Suprapubic skin (tissue), 4 donors: ENCODE measurements at places on chromosomes 4 and X. TPM values are rescaled to one million over a fixed set of nuclear protein-coding genes. Genes with fewer than 3 reads are reported as not detected.

- DNase-seq: no peak
- H3K27me3 ChIP-seq: no peaks in the 10 kb centered on the region
- H3K36me3 ChIP-seq: no peaks in the 10 kb centered on the region
- no peaks in the 10 kb centered on the region for H3K4me1 ChIP-seq
Measured at GRCh38 chrX:71111921-71112431, 599 bp upstream of the IL2RG start.

- no peak overlapping the region for H3K4me3 ChIP-seq
- no peaks in the 10 kb centered on the region for H3K4me1 ChIP-seq
- H3K36me3 ChIP-seq: no peaks in the 10 kb centered on the region
- no peak overlapping the region for H3K27ac ChIP-seq
Measured at GRCh38 chr4:22607382-22607781, 85.4 kb upstream of the GBA3 start.

DNA sequence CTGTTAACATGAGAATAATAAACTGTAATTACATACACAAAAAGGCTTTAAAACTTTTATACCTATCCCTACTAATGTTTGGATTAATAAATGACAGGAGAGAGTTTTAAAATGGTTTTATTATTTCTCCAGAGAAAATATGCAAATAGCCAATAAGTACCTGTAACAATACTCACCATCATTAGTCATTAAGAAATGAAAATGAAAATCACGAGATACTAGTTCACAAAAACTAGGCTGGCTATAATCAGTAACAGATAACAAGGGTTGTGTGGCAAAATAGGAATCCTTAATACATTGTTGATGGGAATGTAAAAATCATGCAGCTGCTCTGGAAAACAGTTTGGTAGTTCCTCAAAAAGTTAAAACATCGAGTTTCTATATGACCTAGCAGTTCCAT lies 25.2 kb upstream of the AP1AR start:
- no peaks in the 10 kb centered on the region for H3K4me1 ChIP-seq
- no peak overlapping the region for H3K27ac ChIP-seq
- no peak overlapping the region for H3K4me3 ChIP-seq
- DNase-seq: no peak

MAMLD1 gene
- total RNA-seq: 2.8 TPM

CD38 gene
- total RNA-seq: 0.38 TPM

DNA sequence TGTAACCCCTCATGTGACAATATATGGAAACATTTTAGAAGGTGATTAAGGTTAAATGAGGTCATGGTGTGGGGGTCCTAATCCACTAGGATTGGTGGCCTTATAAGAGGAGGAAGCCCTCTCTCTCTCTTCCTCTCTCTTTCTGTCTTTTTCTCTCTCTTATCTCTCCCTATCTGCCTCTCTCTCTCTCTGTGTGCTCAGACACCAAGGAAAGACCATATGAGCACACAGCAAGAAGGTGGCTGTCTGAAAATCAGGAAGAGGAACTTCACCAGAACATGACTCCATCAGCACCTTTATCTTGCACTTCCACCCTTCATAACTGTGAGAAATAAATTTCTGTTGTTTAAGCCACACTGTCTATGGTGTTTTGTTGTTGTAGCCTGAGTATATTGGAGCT lies 1472.2 kb downstream of the PCDH7 start:
- no peak for DNase-seq
- H3K27me3 ChIP-seq: no peaks in the 10 kb centered on the region
- H3K4me1 ChIP-seq: no peaks in the 10 kb centered on the region
- H3K27ac ChIP-seq: no peak overlapping the region
- H3K4me3 ChIP-seq: no peak overlapping the region

COL25A1 gene
- 0.30 TPM for total RNA-seq

STATH gene
- total RNA-seq: not detected

ADH7 gene
- 0.24 TPM for total RNA-seq

C4orf36 gene
- total RNA-seq: not detected

DNA sequence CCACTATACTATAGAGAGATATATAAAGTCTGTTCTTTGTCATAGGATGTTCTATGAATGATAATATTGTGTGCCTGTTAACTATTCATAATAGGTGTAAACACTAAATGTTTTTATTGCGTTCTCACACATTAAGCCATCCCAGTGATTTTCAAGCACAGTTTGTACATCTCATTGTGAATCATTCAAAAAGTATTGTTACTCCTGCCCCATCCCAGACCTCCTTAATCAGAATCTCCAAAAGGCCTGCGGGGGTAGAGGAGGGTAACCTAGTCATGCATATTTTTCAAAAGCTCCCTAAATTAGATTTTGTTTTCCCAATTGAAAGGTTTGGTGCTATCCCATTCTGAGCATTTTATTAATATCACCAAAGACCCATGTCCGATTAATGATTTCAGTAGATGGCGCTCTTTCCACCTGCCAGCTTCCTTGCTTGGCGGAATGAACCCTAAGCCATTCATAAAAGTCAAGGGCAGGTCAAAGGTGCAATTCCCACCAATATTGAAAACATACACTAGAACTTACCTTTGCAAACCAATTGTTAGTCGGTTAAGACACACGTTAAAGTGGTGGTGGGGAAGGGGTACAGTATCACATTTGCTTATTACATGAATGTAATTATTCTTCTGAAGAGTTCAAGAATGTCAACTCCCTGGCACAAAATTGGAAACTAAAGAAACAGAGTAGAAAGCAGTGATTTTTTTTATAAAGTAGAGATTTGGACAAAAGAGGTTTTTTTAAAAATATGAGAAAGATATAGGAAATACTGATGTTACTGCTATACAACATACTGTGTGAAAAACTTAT lies 5.8 kb upstream of the TET2 start:
- DNase-seq: no peak
- H3K4me3 ChIP-seq: no peak overlapping the region
- H3K27me3 ChIP-seq: no peaks in the 10 kb centered on the region
- H3K4me1 ChIP-seq: peaks cover 6% of the 10 kb centered on the region
- no peaks in the 10 kb centered on the region for H3K36me3 ChIP-seq

- no peak overlapping the region for H3K4me3 ChIP-seq
- H3K36me3 ChIP-seq: no peaks in the 10 kb centered on the region
- H3K4me1 ChIP-seq: peaks cover 7% of the 10 kb centered on the region
- no peaks in the 10 kb centered on the region for H3K27me3 ChIP-seq
Measured at GRCh38 chr4:30840571-30840970, 120.4 kb downstream of the PCDH7 start.

DNA sequence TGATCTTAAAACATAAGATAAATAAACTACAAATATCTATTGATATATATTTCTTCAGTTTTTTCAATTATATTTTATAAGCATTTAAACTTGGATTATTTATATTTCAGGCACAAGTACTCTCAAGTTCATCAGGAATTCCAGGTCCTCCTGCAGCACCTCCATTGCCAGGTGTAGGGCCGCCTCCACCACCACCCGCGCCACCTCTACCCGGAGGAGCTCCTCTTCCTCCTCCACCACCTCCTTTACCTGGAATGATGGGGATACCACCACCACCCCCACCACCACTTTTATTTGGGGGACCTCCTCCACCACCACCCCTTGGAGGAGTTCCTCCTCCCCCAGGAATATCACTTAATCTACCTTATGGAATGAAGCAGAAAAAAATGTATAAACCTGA lies 74.0 kb downstream of the RPA4 start:
- peaks cover 18% of the 10 kb centered on the region for H3K36me3 ChIP-seq
- H3K27ac ChIP-seq: no peak overlapping the region
- H3K4me1 ChIP-seq: no peaks in the 10 kb centered on the region
- no peak overlapping the region for H3K4me3 ChIP-seq

GRCh38 chrX:136219893-136220292 lies 31.3 kb downstream of the MAP7D3 start:
- H3K36me3 ChIP-seq: peaks cover 35% of the 10 kb centered on the region
- H3K27ac ChIP-seq: no peak overlapping the region
- DNase-seq: no peak
- H3K4me1 ChIP-seq: no peaks in the 10 kb centered on the region
- no peaks in the 10 kb centered on the region for H3K27me3 ChIP-seq

DNA sequence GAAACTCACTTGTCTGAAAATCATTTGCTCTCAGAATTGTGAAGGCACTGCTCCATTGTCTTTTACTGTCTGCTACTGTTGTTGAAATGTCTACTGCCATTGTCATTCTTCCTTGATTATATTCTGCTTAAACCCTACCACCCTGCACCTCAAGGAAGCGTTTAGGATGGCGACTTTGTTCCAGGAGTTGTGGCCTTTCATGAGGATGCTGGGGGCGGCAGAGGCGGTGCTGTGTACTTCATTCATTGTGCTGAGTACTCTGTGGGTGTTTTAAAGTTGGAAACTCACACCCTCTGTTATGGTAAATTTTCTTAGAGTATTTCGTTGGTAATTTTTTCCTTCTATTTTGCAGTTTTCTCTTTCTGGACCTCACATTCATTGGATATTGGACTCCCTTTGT lies 258.9 kb downstream of the TENM3 start:
- H3K27ac ChIP-seq: no peak overlapping the region
- no peaks in the 10 kb centered on the region for H3K27me3 ChIP-seq
- no peak overlapping the region for H3K4me3 ChIP-seq
- no peak for DNase-seq
- no peaks in the 10 kb centered on the region for H3K36me3 ChIP-seq

DNA sequence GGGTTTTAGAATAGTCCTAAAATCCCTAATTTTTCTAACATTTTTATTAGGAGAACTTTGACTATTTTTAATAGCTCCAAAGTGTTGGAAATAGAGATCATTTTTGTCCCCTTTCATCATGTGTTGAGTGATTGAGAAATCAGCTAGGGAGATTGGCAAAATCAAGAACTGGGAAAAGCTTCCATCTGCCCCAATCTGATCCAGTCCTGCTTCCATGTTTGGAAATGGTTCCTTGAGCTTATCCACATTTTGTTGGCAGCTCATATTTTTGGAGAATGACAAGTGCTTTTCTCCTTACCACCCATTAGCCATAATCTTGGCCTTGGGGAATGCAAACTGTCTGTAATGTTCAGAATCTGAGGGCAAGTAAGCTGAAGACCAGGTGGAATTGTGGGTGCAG lies 73.9 kb downstream of the SYNPO2 start:
- H3K36me3 ChIP-seq: no peaks in the 10 kb centered on the region
- H3K27ac ChIP-seq: no peak overlapping the region
- peaks cover 9% of the 10 kb centered on the region for H3K4me1 ChIP-seq
- no peak for DNase-seq

GRCh38 chr4:54513204-54513603 lies 144.6 kb upstream of the KIT start:
- H3K4me3 ChIP-seq: no peak overlapping the region
- no peak for DNase-seq
- no peaks in the 10 kb centered on the region for H3K27me3 ChIP-seq
- H3K27ac ChIP-seq: no peak overlapping the region
- H3K4me1 ChIP-seq: peaks cover 35% of the 10 kb centered on the region
- no peaks in the 10 kb centered on the region for H3K36me3 ChIP-seq

DNA sequence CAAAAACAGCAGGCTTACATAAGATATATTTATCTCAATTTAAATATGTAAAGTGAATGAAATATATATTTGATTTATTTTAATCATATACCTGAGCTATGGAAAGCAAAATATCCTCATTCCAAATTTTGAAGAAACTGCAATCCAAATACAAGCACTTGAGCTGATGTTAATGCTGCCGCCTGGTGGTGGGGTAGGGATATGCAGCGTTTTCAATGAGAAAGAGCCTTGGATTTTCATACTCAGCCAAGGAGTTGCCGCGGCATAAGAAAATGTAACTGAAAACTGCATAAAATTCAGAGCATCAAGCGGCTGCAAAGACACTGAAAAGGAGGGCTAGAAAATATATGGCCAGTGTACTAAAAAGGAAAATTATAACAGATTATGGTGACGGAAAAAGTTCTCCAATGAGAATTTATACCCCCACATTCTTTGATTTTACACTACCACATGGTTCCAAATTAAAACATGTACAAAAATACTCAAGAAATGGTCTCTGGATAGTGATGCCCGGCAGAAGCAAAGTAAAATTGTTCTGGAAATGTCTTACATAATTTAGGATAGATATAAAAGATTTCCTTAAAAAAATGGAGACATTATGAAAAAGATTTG lies 660.3 kb upstream of the PITX2 start:
- no peaks in the 10 kb centered on the region for H3K4me1 ChIP-seq
- H3K4me3 ChIP-seq: no peak overlapping the region
- no peaks in the 10 kb centered on the region for H3K36me3 ChIP-seq
- H3K27ac ChIP-seq: no peak overlapping the region
- H3K27me3 ChIP-seq: no peaks in the 10 kb centered on the region

DNA sequence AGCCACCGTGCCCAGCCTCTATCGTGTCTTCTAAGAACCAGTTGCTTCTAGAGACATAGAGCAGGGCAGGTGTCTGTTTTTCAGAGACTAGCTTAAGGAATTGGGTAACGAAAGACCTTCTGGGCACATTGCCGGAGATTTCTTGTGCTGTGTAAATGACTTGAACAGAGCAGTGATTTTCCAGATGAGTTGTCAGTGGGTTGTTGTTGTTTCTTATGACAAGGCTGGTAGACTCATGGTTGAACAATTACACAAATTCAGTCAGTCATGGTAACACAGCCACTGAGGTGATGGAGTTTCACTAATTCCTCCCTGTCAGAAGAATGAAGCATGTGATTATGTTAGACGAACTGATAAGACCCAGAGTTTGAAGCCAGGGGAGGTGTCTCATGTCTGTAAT lies 20.5 kb upstream of the DDX3X start:
- no peak overlapping the region for H3K4me3 ChIP-seq
- H3K27me3 ChIP-seq: no peaks in the 10 kb centered on the region
- no peak overlapping the region for H3K27ac ChIP-seq
- no peaks in the 10 kb centered on the region for H3K36me3 ChIP-seq
- DNase-seq: no peak
- no peaks in the 10 kb centered on the region for H3K4me1 ChIP-seq

NR0B1 gene
- not detected for total RNA-seq

GRCh38 chrX:70496491-70496890 lies 51.9 kb downstream of the DLG3 start:
- H3K4me1 ChIP-seq: no peaks in the 10 kb centered on the region
- H3K36me3 ChIP-seq: peaks cover 10% of the 10 kb centered on the region
- H3K4me3 ChIP-seq: no peak overlapping the region
- DNase-seq: no peak
- H3K27me3 ChIP-seq: no peaks in the 10 kb centered on the region
- no peak overlapping the region for H3K27ac ChIP-seq

DNA sequence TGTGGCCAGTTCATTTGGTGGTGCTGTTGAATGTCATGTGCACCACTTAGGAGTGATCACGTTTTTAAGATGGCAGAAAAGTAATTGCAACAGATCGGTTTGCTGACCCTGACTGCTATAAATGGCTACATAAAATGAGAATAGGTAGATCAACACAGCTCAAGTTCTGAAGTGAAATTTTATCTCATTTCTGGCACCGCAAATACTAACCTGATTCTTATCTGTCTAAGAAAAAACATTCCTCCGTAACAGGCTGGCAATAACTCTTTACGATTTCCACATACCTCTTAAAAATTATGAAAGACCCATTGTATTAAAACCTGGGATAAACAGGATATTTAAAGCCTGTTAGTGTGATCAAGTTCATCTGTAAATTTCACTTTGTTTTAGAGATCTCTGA lies 387.5 kb downstream of the PDGFC start:
- H3K27me3 ChIP-seq: no peaks in the 10 kb centered on the region
- H3K4me3 ChIP-seq: no peak overlapping the region
- H3K36me3 ChIP-seq: no peaks in the 10 kb centered on the region
- H3K4me1 ChIP-seq: peaks cover 9% of the 10 kb centered on the region
- H3K27ac ChIP-seq: no peak overlapping the region
- DNase-seq: no peak

GRCh38 chrX:57902633-57903032 lies 7.6 kb downstream of the ZXDA start:
- no peak for DNase-seq
- H3K27me3 ChIP-seq: no peaks in the 10 kb centered on the region
- H3K36me3 ChIP-seq: no peaks in the 10 kb centered on the region
- peaks cover 12% of the 10 kb centered on the region for H3K4me1 ChIP-seq
- H3K27ac ChIP-seq: no peak overlapping the region
